T-cell (primary cell): ENCODE measurements at places on chromosomes 6 and 20. TPM values are rescaled to one million over a fixed set of nuclear protein-coding genes. Genes with fewer than 3 reads are reported as not detected.

DNA sequence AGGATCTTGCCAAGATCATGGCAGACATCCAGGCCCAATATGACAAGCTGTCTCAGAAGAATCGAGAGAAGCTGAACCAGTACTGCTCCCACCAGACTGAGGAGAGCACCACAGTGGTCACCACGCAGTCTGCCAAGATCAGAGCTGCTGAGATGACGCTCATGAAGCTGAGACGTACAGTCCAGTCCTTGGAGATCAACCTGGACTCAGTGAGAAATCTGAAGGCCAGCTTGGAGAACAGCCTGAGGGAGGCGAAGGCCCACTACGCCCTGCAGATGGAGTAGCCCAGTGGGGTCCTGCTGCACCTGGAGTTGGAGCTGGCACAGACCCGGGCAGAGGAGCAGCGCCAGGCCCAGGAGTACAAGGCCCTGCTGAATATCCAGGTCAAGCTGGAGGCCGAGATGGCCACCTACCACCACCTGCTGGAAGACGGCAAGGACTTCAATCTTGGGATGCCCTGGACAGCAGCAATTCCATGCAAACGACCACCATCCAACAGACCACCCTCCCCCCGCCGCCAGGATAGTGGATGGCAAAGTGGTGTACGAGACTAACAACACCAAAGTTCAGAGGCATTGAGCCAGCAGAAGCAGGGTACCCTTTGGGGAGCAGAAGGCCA is 44.7 kb upstream of the GRM4 start:
- no peaks in the 10 kb centered on the region for H3K36me3 ChIP-seq
- peaks cover 2% of the 10 kb centered on the region for H3K27me3 ChIP-seq
- H3K27ac ChIP-seq: no peak overlapping the region
- no peaks in the 10 kb centered on the region for H3K4me1 ChIP-seq
- DNase-seq: no peak

GRCh38 chr6:128463942-128464341 is 56.5 kb downstream of the PTPRK start:
- no peaks in the 10 kb centered on the region for H3K36me3 ChIP-seq
- H3K27ac ChIP-seq: no peak overlapping the region
- DNase-seq: no peak
- no peaks in the 10 kb centered on the region for H3K27me3 ChIP-seq
- no peak overlapping the region for H3K4me3 ChIP-seq

DNA sequence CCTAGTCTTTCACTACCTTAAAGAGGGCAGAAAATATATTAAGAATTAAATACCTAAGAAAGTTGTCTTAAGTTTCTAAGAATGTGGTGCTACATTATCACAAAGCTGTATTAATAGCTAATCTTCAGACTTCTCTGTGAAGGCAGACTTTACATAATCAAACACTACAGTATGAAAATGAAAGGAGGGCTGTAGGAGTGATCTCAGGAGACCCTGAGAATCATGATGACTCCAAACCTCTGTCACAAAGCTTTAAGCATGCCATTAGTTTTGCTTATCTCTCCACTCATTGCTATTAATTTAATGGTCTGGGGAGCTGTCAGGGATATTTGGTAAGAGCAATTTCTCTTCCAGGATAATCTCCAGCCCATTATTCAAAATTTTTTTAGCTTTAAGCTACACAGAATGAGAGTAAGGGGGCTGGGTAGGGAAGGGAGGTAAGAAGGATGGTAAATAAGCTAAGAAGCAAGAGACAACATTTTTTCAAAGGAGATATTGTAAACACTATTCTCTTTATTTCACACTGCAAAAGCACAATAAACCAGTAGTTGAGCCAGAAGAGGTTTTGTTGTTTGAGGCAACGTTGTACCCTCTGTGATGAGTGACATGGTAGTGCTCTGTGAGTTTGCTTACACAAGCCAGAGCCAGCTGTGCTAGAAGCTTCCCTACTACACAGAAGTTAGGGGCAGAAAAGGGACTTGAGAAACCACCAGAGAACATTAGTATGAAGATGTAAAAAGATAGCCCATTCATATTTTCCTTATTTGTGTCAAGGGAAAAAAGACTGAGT is 258.8 kb downstream of the GMDS start:
- no peak overlapping the region for H3K4me3 ChIP-seq
- H3K27me3 ChIP-seq: no peaks in the 10 kb centered on the region
- no peaks in the 10 kb centered on the region for H3K36me3 ChIP-seq
- H3K4me1 ChIP-seq: no peaks in the 10 kb centered on the region
- H3K27ac ChIP-seq: no peak overlapping the region

- no peak for DNase-seq
- no peaks in the 10 kb centered on the region for H3K27me3 ChIP-seq
- H3K4me1 ChIP-seq: no peaks in the 10 kb centered on the region
Measured at GRCh38 chr6:2476376-2476775, 231.0 kb upstream of the GMDS start.

GRCh38 chr20:848193-848592 is 14.7 kb downstream of the FAM110A start:
- H3K27me3 ChIP-seq: no peaks in the 10 kb centered on the region
- H3K4me3 ChIP-seq: no peak overlapping the region
- no peaks in the 10 kb centered on the region for H3K36me3 ChIP-seq
- peak overlapping the region; percentile 65 for H3K27ac ChIP-seq
- H3K4me1 ChIP-seq: peaks cover 63% of the 10 kb centered on the region

- peaks cover 2% of the 10 kb centered on the region for H3K27me3 ChIP-seq
- DNase-seq: no peak
- no peak overlapping the region for H3K4me3 ChIP-seq
- H3K27ac ChIP-seq: no peak overlapping the region
Measured at GRCh38 chr20:6499566-6499965, 267.9 kb upstream of the BMP2 start.

DNA sequence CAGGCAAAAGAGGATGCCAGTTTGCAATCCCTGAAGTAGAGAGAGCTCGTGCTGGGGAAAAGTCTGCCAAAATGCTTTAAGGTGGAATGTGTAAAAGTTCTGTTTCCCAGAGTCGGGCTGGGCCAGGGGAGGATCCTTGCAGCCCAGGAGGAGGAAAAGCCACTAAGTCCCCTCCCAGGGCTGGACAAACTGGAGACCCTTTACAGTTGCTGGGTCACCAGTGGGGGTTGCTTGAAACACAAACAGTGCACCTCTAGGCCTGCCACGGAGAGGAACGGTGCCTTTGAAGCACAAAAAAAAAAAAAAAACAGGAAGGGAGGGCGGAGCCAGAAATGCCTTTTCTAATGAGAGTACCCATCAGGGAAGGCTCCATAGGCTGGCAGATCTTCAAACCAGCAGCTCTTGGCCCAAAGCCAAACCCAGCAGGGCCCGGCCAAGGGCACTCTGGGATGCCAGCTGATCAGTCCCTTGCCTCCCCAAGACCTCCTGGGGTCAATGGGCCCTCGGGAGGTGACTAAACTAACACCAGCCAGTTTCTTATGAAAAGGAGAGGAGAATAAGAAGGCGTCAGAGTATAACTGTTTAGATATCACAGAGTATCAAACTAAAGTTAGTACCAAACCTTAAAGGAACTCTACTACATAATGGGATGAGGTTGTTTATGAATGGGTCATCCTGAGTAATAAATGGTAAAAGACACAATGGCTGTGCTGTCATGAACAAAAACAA is 23.7 kb downstream of the HLA-A start:
- DNase-seq: peak; percentile 63
- no peaks in the 10 kb centered on the region for H3K27me3 ChIP-seq
- H3K36me3 ChIP-seq: no peaks in the 10 kb centered on the region
- peak overlapping the region; percentile 74 for H3K27ac ChIP-seq

DNA sequence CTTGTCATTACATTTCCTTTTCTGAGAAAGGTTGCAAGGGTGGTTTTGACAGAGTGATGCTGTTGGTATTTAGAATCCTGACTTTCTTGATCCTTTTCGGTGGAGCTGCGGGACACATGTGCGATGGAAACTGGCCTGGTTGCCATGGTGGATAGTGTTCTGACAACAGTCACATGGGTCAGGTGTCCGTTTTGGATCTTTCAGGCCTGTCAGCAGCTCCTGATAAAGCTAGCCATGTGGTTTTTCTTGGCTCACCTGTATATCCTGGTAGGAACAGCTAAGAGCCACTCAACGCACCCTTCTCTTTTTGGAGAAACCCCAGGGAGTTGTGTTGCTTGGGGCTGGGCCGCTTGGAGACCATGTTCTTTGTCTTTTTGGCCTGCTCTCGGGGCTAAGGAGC is 177.4 kb downstream of the MTFR2 start:
- H3K4me1 ChIP-seq: no peaks in the 10 kb centered on the region
- no peak overlapping the region for H3K4me3 ChIP-seq
- no peaks in the 10 kb centered on the region for H3K27me3 ChIP-seq
- no peak for DNase-seq

The PSORS1C2 gene
- not detected for total RNA-seq

The HFE gene
- total RNA-seq: 2.0 TPM

The SLC17A1 gene
- not detected for total RNA-seq
